Muscle of arm (tissue), 14 donors: ENCODE measurements at places on chromosomes 7 and 10. TPM values are rescaled to one million over a fixed set of nuclear protein-coding genes. Genes with fewer than 3 reads are reported as not detected.

GRCh38 chr10:59582058-59582457 is 127.6 kb downstream of the SLC16A9 start:
- no peak for DNase-seq

DNA sequence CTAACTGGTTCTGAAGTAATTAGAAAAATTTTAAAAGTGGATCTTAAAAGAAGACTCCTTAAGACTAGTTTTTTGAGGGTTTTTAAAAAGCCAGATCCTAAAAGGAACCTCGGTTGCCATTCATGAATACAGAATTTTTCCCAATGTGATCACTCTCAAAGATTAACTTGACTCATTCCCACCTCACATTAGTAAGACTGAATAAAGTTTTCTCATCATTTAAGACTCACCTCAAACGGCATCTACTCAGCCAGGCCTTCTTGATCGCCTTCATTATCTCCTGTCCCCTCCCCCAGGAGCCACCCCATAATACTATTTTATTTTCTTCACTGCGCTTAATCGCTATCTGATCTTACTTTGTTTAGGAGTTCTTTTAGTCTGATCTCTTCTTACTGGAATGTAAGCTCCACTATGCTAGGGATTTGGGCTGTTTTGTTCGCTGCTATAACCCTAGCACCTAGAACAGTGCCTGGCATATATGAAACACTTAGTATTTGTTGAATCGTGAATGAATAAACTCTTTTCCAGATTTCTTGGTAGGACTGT is 55.9 kb upstream of the PCGF5 start:
- no peak for DNase-seq

- DNase-seq: no peak
Measured at GRCh38 chr10:89237849-89238248, 13.7 kb downstream of the LIPA start.

GRCh38 chr10:68315582-68315981 is 16.3 kb upstream of the HNRNPH3 start:
- DNase-seq: no peak

The FOXI2 gene
- 0.36 TPM for polyA plus RNA-seq

DNA sequence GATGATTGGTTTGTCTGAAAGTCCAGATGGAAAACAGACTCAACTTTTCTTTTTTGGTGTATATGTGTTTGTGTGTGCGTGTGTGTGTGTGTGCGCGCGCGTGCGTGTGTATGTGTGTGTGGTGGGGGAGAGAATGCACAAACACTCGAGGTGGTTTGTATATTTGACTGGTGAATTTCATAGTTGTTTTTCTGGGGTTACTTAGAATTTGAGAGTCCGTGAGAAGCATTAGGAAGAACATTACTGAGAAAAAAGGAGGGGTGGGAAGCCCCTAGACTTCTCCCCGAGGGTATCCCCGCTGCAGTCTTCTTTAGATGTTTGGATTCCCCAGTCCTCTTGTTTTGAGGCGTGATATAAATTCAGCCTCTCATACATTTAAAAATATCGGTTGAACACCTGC is 6.0 kb downstream of the CAMK1D start:
- DNase-seq: no peak

GRCh38 chr7:26691886-26692285 is 172.5 kb downstream of the SKAP2 start:
- DNase-seq: no peak

DNA sequence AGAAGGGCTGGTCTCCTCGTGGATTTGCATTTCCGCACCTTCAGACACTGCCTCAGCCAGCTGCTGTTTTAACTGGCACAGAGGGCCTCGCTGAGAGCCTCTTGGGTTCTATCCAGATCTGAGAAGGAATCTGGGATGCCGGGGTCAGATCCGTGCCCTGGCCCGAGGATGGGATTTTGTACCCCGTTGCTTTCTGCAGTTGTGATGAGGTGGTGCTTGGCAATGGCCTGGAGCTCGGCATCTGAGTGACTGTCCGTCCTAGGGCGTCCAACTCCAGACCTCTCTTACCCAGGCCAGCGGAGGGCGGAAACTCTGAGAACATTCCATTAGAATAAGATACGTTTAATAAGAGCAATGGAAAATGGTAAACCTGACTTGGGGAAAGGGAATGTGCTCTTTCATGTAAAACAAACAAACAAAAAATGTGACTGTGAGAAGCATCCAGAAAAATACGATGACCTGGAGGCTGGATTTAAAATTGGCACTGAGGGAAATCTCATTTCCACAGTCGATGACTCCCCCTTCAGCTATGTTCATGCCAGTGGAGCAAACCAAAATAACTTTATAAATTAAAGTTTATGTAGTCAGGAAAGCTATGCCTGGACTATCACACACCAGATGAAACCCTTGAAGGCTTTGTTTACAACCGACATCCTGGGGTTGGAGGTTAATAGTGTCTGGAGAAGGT is 39.6 kb downstream of the GRK5 start:
- no peak for DNase-seq

The GALNT17 gene
- 35.4 TPM for polyA plus RNA-seq

- DNase-seq: no peak
Measured at GRCh38 chr10:2786251-2786650, 281.1 kb upstream of the PFKP start.
